ENCODE measurements at places on chromosomes 16 and 17. TPM values are rescaled to one million over a fixed set of nuclear protein-coding genes. Genes with fewer than 3 reads are reported as not detected.

The SPOP gene
- total RNA-seq = 174 TPM

The SPHK1 gene
- 180 TPM for total RNA-seq

The CDH13 gene
- total RNA-seq = 62.3 TPM

The KRTAP3-1 gene
- total RNA-seq = not detected

The CEP295NL gene
- total RNA-seq = 0.73 TPM

The SPATA22 gene
- 0.07 TPM for total RNA-seq

The RASD1 gene
- total RNA-seq = 9.2 TPM

DNA sequence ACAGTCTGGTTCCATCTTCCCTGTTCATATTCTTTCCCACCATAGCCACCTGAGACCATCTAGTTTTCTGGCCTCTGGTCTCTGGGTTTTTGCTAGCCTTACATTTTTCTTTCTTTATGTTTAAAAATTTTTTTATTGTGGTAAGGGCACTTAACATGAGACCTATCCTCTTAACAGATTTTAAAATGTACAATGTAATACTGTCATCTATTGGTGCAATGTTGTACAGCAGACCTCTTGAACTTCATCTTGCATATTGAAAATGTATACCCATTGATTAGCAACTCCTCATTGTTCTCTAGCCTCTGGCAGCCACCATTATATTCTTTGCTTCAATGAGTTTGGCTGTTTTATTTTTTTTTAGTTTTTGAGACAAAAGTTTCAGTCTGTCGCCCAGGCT is 39.2 kb downstream of the ITGAM start:
- DNase-seq = no peak

GRCh38 chr16:15547768-15548096 is 95.2 kb downstream of the MARF1 start:
- no peak for DNase-seq

DNA sequence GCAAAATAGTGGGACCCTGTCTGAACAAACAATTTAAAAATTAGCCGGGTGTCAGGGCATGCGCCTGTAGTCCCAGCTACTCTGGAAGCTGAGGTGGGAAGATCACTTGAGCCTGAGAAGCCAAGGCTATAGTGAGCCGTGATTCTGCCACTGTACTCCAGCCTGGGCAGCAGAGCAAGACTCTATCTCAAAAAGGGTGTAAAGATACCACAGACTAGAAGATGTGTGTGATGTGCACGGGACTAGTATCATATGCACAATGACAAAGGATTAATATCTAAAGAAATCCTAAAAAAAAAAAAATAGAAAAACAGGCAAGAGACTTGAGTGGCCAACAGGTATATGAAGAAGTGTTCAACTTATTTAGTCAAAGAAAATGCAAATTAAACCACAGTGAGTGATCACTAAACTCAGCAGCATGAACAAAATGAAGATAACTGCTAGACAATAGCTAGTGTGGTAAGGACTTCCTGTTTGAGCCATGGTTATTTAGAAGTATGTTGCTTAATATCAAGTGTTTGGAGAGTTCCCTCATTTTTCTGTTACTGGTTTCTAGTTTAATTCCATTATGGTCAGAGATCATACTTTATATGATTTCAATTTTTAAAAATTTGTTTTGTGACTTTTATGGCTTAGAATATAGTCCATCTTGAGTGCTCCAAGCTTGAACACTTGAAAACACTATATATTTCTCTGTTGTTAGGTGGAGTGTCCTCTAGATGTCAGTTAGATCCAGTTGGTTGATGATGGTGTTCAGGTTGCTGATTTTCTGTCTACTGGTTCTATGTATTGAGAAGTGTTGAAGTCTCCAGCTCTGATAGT is 14.7 kb upstream of the SLX4 start:
- DNase-seq = no peak

GRCh38 chr16:14424595-14424994 is 205.5 kb downstream of the PARN start:
- no peak for DNase-seq

DNA sequence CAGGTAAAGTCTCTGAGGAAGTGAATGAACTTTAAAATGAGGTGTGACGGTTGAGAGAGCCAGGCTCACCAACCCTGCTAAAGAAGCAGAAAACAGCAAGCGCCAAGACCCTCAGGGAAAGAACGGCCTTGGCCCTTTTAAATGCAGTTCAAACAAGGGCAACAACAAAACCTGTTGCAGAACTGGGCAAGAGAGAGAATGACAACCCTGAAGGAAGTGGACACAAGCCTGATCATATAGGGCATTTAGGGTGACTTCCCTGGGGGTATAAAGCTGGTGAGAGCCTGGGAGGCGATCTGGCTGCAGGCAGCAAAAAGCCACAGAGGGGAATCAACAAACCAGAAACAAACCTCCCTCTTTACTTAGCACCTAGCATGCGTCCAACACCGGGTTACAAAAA is 1.0 kb downstream of the CPPED1 start:
- no peak for DNase-seq

DNA sequence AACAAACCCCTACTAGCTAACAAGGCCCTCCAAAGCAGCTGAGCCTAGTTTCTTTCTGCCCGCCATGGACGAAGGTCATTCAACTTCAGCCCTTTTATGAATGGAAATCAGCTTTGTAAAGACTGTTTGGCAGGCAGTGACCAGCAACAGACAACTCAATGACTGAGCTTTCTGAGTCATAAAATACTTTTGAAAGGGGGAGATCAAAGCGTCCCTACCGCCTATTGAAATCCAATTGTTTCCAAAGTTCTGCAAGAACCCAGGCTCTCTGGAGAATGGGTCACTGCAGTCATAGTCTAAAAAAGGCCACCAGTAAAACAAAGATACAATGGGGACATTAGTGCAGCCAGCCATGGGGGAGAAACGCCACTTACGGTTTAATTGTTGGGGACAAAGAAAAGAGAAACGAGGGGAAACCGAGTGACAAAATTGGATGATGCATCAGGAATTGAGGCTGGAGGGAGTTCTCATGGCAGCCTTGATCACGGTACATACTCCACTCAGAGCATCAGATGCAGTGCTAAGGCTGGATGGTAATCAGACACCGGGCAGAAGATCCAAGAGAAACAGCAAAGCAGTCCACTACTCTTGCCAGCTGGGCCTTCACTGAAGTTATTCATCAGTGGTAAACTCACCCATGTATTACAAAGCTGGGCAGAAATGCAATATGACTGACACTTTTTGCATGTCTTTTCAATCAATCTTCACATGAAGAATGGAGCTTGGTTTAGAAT is 9.8 kb downstream of the ADAMTS18 start:
- DNase-seq = no peak

DNA sequence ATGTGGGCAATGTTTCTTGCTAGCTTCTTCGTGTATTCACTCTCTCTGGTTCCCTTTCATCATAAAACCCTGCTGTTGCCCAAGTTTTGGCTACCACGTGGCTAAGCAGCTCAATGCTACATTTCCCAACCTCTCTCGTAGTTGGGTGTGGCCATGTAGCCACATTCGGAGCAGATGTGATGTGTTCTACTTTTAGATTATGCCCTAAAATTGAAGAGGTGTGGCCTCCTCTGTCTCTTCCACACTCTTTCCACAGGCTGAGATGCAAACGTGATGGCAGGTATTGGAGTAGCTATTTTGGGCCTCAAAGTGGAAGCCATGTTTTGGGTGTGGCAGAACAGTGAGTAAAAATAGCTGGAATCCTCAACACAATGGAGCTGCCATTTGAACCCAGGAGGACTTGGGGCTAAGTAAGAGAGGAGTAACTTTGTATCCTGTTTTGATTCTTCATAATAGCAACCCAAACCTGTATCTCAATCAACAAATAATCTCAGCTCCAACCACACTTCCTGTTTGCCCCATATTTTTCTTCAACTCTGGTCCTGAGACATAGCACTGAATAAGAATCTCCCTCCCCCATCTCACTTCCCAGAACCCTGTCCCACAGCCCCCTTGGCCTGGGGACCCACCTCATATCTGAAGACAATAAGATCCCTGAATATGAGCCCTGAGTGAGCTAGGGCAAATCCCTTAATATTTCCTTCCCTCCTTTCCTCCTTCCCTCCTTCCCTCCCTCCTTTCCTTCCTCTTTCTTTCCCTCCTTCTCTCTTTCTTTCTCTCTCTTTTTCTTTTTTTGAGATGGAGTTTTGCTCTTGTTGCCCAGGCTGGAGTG is 4.0 kb downstream of the NUPR1 start:
- DNase-seq = no peak

DNA sequence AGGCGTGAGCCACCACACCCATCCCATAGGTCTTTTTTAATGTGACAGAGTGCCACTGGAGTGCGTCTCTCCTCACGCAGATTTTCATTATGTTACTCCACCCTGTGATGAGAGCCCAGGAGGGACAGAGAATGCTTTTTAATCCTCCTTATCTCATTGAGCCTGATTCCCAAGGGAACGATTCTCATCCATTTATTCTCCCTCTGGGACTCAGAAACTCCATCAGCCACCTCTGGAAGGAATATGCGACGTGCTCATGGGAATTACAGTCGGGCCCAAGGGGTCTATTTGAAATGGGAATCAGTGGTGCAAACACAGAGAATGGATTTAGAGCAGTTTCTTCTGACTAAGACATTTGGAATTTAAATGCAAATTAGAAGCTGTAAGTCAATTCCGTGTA is 155.9 kb upstream of the HSBP1 start:
- no peak for DNase-seq

- no peak for DNase-seq
Observed at GRCh38 chr17:1737531-1738291, 5.0 kb upstream of the SERPINF2 start.

- no peak for DNase-seq
Observed at GRCh38 chr16:84139628-84140258, 5.2 kb downstream of the HSDL1 start.

DNA sequence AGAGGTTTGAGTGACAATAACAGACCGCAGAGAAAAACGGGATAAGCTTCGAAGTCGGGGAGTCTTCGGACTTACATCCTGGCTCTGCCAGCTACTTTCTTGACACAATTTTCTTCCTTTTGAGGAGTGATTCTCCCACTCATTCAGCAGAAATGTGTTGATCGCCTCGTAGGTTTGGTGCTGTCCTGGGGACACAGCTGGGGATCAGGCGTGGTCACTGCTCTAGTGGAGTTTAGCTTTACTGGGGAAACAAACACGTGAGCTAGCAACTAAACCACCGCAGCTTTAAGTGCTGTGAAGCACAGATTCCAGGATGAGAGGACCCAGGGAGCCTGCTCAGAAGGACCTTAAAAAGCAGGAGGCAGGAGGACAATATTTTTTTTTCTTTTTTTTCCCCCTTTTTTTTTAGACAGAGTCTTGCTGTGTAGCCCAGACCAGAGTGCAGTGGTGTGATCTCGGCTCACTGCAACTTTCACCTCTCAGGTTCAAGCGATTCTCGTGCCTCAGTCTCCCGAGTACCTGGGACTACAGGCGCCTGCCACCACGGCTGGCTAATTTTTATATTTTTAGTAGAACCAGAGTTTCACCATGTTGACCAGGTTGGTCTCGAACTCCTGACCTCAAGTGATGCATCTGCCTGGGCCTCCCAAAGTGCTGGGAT is 858 bp downstream of the NUBP1 start:
- DNase-seq = no peak

DNA sequence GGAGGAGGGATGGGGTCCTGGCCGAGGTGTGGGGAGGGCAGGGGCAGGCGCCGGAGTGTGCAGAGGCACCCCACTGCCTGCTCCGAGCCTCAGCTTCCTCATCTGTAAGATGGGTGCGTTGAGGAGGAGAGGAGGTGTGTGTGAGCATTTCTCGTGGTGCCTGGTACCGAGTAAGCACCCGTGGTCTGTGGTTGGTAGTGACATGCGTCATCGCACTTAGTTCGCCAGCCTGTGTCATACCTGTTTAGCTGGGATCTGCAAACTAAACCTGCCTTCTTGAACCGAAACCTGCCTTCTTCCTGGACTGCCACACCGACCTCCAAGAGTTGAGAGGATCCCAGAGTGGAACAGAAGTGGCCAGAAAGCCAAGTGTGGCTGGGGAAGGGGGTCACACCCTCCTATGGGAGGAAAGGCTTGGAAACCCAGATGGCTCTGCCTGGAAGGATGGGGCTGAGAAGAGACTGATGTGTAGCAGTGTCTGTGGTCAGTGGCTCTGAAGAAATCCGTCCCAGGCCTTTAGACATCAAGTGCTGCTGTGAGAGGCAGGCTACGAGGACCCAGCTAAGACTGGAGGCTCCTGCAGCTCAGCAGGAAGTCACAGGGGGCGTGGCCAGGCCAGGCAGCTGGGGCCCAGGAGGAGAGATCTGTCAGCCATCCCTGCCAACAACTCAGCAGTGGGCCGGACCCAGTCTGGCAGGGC is 162.6 kb upstream of the PLCG2 start:
- DNase-seq = no peak

GRCh38 chr16:764848-765487 is 4.4 kb downstream of the MSLN start:
- no peak for DNase-seq

DNA sequence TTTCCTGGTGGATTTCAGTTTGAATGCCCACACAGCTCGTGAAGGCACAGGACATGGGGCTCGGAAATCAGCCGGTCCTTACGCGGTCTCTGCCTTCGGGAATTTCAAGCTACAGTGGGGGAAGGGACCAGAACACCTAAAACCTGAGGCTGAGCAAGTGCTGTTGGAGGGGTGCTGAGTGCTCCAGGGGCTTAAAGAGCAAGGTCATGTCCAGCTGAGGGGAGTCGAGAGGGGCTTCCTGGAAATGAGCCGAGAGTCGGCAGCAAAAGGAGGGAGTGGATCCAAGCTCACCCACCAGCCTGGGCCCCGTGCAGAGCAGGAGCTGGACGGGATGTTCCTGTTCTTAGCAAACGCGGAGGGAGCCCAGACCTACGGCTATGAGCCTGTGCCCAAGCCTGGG is 73.2 kb upstream of the RPL38 start:
- no peak for DNase-seq

GRCh38 chr17:78793415-78793814 is 11.3 kb upstream of the CYTH1 start:
- no peak for DNase-seq

DNA sequence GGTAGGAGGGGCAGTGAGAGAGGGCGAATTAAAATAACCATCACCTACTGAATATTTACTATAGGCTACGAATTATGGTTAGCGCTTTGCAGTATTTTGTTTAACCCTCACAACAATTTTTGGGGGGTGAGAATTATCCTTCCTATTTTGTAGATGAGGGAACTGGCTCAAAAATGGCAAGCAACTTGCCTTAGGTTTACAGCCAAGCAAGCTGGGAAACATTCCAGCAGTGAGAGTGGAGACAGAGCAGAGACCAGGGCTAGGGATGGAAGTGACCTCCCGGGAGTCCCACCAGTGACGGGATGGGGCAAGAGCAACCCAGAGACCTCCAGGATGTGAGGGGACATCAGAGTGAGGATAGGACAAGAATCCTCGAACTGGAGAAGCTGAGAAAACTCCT is 352 bp upstream of the VMO1 start:
- no peak for DNase-seq

- no peak for DNase-seq
Observed at GRCh38 chr17:14748036-14748710, 447.3 kb downstream of the HS3ST3B1 start.

- no peak for DNase-seq
Observed at GRCh38 chr17:4950075-4950745, 709 bp upstream of the ENO3 start.

DNA sequence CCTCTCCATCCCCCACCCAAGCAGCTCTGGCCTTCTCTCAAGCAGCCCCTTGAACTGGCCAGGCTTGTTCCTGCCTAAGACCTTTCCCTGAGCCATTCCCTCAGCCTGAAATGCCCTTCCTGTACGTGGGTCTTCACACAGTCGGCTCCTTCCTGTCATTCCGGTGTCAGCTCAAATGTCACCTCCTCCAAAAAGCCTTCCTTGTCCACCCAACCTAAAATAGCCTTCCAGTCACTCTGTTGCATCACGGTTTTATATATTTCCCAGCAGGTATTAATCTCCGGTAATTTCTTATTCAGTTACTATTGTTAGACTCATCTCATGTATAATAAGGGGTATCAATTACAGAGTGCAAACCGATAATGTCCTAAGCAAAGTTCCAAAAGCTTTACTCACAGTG is 51.8 kb downstream of the C17orf67 start:
- no peak for DNase-seq

Data from pulmonary artery endothelial cell (primary cell).